ENCODE measurements at places on chromosomes 6 and 20.
A peak's percentile ranks its signal among the peaks of the same experiment; 100 is the strongest.

- no peak for DNase-seq
Measured at GRCh38 chr6:135534773-135535380, 37.3 kb upstream of the AHI1 start.

GRCh38 chr20:3134151-3134550 is 25.5 kb downstream of the FASTKD5 start:
- DNase-seq, result no peak

DNA sequence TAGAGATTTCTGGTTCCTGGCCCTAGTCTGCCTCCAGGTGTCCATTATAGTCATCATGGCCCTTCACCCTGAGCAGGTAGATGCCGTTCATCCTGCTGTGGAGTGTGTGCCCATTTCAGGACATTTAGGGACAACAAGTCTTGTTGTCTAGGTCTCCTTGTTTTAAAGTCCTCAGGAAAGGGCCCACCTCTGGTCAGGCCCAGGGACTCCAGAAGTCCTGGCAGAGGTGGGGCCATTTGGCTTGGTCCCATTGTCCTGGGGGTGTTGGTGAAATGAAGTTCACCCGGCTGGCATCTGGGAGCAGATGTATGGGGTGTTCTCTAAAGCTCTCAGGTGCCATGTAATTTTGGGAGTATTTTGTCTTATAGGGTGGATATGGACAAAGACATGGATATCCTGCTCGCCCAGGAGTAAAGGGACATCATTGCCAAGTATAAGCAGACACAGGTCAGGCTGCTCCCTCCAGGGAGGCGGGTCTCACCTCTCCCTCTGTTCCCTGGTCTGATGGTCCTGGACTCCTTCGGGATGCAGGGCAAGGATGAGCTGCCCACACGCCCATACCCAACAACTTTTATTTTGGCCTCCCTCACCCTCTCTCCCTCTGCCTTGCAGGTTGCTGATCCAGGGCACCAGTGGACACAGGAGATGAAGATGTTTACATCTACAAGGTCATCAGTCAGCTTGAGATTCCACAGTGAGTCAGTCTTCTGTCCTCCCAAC is 31.7 kb upstream of the MAS1L start:
- no peak for DNase-seq

- no peak for DNase-seq
Measured at GRCh38 chr6:142399739-142400138, 97.9 kb downstream of the ADGRG6 start.

DNA sequence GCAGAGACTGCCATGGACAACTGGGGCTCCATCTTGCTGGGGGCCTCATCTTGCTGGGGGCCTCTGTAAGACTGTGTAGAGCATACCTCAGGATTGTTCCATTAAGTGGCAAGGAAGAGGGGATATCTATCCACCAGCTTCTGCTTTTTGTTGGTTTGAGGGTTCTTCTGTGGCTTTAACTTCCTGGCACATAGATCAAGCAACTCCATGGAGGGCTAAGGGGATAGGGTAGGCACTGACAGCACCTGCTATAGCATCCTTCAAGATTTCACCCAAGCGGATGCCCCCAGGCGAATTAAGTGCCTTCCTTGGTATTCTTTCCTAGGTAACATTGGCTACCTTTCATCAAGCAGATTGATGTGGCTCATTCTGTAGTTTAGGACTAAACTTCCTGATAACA is 3.8 kb upstream of the LRRN4 start:
- no peak for DNase-seq

DNA sequence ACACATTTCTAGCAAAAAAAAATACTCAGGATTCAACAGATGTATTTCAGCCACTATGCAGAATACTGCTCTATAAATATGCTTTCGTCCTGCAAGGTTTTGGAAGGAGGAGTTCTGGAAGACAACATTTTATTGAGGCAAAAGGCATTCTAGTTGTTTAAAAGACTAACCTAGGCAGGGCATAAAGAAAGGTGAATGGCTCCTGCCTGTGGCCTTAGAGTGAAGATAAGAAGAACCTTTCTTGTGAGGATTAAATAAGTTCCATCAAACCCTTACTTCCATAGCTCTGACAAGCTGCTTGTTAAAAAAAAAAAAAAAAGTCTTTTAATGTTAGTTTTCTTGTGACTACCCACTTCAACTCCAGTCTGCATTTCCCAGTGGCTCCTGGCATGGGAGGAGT is 139.8 kb downstream of the ADGRB3 start:
- no peak for DNase-seq

- DNase-seq, result no peak
Measured at GRCh38 chr6:6376845-6377244, 56.4 kb upstream of the F13A1 start.

DNA sequence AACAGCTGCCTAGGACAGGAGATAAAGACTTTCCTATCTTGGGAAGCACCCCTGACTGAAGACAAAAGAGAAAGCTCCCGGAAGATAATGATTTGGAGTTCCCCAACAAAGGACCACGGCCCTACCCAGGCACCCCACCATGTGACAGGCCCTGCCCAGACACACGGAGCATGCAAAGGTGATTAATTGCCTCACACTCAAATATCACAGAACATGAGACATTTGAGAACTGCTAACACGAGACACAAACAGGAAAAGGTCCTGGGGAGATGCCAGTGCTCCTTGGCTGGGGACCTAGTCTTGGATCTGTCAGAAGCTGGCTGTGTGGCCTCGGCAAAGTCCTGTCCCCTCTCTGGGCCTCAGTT is 82.5 kb upstream of the PTPN1 start:
- peak; percentile 41 for DNase-seq

DNA sequence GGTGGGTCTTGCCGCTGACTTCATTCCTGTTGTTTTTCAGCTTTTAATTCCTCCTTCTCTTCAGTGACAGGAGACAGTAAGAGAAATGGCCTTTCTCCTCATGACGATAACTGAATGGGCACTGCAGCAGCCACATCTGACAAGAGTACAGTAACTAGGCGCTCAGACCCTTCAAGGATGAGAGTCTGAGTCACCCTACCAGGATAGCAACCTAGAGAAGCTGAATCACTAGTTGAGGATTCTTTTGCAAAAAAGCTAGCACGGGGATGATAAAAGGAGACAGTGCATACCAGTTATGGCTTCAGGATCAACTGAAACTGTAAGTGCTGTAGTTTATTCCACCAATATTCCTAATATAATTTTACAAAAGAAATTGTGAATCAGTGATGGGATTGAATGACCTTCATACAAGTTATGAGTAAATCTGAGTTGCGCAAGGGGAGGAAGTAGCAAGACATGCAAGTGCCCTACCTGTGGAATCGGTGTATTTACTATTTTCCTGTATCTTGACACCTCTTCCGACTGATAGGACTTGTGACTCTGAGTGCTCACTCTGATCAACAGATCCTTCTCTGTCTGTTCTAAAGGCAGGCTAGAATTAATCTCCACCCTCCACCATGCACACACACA is 161.8 kb upstream of the GRIK2 start:
- no peak for DNase-seq

- DNase-seq, result no peak
Measured at GRCh38 chr6:110643175-110643574, 166.8 kb upstream of the SLC22A16 start.

GRCh38 chr20:6007094-6007528 is 46.7 kb downstream of the LRRN4 start:
- DNase-seq, result no peak

DNA sequence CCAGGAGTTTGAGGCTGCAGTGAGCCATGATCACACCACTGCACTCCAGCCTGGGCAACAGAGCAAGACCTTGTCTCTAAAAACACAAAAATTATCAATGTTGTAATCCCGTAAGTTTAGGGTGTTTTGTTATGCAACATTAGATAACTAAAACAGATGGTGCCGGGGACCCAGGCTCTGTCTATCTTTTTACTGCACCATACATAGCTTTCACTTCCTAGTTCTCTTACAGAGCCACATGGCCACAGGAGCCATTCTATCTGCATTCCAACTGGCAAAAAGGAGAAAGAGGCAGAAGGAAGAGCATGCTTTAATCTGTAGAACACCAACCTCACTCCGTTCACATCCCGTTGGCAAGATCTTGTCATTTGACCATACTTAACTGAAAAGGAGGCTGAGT is 5.4 kb upstream of the TCF15 start:
- DNase-seq, result no peak

- no peak for DNase-seq
Measured at GRCh38 chr6:9428421-9429172, 986.3 kb downstream of the TFAP2A start.

- no peak for DNase-seq
Measured at GRCh38 chr6:15340775-15341174, 94.9 kb downstream of the JARID2 start.

DNA sequence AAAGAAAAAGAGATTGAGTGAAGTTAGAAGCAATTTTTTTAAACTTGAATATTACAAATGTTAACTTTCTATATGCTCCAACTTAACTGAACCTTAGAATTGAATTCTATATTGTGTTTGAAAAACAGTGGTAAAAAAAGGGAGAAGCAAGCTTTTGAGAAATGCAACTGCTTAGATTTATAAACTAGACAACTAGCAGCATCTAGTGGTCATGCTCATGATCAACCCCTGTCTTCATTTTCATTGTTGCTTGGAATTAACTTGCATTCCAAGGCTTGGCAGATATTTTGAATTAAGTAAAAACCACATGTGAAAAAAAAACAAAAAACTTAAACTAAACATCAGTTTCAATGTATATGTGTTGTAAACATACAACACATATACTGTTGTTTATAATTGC is 113.1 kb downstream of the C6orf58 start:
- no peak for DNase-seq

DNA sequence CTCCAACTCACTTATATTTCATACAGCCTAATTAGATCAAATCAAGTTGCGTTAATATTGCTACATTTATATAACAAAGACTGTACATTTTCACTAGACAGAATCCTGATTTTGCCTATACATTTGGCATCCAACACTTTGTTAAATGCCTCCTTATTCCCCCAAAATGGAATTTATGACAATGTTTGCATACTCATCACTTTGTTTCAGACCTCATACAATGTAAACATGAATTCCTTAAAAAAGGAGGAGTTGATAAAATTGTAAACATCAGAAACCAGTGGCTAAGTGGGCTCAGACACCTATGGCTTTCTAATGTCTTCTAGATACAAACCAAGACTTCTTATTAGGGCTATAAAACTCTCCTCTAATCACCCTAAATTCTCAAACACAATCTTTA is 87.3 kb downstream of the CHD6 start:
- DNase-seq, result no peak

GRCh38 chr6:170081556-170081955 is 209.3 kb downstream of the DLL1 start:
- no peak for DNase-seq
